ENCODE measurements at places on chromosomes 3 and 15.

DNA sequence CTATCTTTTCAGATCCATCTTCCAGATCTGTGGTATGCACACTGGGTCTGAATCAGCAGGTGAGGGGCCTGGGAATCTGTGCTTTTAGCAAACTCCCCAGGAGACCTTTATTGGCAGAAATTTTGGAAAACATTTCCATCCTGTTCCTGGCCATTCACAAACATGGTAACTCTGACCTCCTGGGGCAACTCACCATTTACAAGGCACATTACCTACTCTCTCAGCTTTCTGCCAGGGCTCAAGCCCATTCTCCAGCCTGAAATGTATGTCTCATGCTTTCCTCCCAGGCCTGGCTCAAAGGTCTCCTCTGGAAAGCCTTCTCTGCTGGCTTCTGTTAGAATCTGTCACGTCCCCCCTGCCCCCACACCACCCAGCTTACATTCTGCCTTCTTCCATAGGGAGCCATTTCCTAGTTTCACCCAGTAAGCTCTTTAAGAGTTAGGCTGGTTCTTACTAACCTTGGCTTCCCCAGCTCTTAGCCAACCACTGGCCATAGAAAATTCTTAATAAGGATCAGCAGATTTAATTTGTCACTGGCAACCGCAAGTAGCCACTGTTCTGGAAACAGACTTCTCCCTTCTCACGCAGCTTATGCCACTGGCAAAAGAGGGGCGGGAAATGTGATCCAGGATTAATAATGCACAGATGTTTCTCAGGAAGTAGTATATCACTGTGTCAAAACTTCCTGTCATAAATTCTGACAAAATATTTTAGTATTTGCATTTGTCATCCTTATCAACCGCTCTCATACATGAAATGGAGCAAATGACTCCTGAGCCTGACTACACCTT is 55.0 kb downstream of the RORA start:
- DNase-seq = no peak

- no peak for DNase-seq
Measured at GRCh38 chr15:90619939-90620338, 90.2 kb downstream of the CRTC3 start.

DNA sequence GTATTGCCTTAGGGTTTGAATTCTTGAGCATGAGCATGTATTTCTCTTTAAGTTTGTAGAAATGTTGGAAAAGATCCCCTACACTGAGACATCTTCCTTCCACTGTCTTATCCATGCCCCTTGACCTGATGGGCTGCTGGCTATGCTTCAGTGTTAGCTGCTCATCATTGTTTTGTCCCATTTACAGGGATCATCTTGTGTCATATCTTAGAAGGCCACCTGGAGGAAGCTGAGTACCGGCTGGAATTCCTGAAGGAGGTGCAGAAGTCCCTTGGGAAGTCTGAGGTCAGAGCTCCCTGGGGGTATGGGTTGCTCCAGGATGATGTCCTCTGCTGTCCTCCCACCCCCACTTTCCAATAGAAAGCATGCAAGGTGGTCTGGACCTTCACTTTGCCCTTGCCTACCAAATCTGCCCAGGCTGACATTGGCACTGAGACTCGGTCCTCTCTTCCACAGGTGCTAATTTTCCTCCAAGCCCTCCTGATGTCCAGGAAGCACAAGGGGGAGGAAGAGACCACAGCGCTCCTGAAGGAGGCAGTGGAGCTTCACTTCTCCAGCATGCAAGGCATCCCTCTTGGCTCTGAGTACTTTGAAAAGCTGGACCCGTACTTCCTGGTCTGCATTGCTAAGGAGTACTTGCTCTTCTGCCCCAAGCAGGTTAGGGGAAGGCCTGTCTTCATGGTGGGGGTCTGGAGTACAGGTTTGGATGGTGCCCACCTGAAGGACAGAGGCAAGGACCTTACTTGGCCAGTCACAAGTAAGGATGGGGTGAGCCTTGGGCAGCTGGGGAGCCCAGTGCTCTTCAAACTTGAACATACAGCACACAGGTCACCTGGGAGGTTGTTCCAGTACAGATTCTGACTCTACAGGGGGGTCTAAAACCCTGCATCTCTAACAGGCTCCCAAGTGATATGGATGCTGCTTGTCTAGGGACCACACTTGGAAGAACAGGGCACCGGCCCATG is 17.7 kb downstream of the TTC21A start:
- no peak for DNase-seq

- DNase-seq = no peak
Measured at GRCh38 chr3:106589311-106589942, 720.6 kb upstream of the CBLB start.

DNA sequence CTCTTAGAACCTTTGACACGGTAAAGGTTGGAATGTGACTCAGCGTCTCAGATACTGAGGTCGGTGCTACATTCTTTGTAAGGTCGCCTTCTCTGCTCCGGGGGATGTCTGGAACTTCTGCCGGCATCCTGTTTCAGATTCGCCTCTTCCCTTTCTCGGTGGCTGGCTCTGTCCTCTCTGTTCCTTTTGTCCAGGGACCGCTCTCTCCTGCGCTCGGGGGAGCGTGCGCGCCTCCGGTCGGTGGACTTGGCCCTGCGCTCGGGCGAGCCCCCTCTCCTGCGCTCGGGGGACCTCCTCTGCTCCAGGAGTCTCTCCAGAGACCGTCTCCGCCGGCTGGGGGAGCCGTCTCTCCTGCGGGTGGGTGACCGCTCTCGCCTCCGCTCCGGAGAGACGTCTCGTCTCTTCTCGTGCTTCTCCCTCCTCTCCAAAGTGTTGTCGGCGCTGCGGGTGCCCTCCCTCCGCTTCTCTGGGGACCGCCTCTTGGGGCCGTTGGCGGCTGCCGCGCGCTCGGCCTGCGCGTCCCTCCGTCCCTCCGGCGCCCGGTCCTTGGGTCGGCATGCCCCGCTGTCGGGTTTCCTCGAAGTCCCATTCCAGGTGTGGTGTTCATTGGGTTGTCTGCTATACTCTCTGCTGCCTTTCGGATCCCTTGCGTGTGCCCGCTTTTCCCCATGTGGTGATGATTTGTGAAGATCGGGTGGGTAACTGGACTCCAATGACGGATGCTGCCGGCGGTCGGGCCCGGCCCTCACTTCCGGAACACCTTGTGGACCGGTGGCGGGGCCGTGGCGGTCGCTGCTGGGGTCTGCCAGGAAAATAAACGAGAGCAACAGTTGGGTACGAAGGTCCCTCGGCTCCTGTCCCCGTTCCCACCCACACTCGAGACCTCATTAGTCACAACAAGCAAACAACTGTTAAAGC is 668.8 kb upstream of the ADAMTS9 start:
- no peak for DNase-seq

GRCh38 chr3:56422316-56422715 is 46.0 kb downstream of the ERC2 start:
- no peak for DNase-seq

DNA sequence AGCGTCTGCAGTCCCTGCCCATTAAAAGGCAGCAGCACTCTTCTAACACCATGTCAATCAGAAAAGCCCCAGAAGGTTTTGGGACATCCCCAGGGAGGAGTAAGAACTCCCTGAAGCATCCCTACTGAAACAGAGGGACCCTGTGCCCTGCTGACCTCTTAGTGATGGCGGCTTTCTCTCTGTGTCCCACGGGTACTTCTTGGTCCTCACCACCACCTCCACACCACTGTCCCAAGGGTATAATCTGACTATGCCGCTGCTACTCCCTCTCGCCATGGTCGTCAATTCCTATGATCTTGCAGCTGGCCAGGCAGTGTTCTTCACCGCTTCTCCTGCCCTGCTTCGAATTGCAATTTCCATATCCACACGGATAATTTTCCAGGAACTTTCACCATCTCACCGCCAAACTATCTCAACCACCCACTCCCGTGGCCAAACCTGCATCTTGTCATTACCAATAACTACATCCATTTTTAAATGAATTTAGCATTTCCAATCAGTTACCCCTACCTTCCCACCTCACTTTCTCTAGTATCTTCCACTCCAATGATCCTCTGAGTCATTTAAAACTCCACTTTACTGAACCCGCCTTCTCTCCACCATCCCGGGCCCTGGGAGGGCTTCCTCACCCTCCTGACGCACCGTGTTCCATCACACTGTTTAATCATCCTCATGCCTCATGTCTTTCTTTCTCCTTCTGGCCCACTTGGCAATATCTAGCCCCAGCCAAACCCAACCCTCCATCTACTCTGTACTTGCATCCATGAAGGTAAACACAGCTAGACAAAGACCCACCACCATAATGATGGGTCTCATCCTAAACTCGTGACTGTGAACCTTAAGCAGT is 23.7 kb downstream of the PRR23E start:
- DNase-seq = no peak

- no peak for DNase-seq
Measured at GRCh38 chr3:157199841-157200240, 39.9 kb upstream of the CCNL1 start.

DNA sequence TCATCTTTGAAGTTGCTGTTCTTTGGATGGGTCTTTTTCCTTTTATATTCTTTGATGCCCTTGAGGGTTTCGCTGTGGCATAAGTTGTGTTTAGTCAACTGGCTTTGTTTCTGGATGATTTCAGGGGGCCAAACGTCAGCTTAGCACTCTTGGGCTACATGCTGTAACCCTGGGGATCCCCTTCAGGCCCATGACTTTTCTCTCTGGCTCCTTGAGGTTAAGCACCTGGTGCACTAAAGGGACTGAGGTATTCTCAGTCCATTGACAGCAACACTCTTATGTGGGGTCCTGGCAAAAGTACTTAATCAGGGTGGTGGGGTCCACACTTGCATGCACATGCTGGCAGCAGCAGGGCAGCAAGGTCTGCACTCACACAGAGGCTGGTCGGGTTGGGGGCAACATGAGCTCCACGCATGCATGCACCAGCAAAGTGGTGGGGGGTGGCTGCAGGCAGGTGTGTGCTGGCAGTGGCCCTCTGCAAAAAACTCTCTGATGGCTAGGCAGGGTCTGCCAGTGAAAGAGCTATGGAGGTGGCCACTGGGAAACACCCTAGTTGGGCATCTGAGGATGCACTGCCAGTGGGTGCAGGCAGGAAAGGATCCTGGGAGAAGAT is 38.1 kb upstream of the CD200R1L start:
- no peak for DNase-seq

- DNase-seq = no peak
Measured at GRCh38 chr3:114855839-114856238, 291.2 kb downstream of the ZBTB20 start.

DNA sequence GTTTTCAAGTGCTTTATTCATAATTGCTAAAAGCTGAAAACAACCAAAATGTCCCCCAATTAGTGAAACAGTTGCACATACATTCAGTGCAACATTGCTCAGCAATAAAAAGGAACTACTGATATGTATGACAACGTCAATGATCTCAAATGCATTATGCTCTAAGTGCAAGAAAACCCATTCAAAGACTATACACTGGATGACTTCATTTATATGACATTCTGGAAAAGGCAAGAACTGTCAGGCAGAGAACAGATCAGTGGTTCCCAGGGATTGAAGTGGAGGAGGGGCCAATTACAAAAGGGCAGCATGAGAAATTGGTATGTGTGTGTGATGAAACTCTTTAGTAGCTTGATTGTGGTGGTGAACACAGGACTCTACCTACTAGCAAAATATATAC is 585.6 kb downstream of the TBL1XR1 start:
- DNase-seq = no peak

- no peak for DNase-seq
Measured at GRCh38 chr3:182364723-182365650, 428.3 kb upstream of the ATP11B start.

DNA sequence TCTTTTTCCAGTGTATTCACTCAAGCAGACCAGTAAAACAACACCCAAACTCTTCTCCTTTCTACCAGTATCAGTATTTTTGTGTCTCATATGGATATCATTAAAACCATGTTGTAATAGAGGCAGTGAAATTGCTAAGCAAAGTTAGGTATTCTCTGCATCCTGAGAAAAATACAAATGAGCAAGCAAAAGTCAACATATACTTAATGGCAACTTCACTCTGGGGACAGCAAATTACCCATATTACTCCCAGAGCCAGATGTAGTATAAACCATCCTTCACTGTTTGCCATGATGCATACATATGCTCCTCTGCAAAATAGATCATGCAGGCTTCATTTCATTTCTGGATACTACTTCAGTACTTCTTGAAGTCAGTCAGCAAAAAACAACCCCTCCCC is 22.1 kb downstream of the UBA5 start:
- DNase-seq = no peak

DNA sequence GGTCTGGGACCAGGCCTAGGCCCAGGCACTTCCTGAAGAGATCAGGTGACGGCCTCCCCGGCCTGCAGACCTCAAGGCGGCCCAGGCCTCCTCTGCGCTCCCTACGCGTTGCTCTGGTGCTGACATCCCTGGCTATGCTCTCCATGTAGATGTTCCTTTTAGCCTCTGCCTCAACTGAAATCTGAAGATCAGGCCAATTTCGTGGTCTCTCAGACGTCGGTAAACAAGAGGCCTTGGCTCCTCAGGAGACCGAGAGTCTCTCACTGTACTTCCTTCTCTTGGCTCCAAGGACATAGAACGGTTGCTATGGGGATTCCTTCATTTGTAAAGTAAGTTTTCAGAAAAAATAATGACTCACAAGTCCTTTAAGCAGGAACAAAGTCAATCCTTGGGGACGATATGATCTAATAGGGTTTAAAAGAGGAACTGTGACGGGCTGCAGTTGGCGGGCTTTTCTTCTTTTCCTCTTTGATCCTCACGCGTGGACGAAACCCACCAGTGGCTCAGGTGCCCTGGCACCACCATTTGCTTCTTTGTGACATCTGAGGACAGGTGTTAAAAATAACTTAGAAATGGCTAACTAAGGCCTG is 55.6 kb upstream of the CGNL1 start:
- no peak for DNase-seq

- DNase-seq = no peak
Measured at GRCh38 chr3:133568294-133569014, 5.0 kb upstream of the CDV3 start.

- no peak for DNase-seq
Measured at GRCh38 chr3:143158014-143158988, 38.7 kb downstream of the CHST2 start.

DNA sequence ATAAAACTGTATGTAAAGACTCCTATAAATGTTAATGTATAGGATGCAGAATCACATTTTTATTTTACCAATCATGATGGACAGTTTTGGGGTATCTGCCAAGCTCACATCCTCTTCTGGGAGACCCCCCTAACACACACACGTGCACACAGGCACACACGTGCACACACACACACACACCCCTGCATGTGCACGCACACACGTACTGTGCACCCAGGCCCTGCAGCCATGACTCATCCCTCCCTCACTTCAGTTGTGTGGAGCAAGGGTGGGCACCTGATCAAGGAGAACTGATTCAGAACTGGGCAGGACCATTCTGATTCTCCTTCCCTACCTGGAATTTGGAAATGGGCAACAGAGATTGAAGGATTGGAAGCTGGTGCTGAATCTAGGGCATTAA is 16.0 kb upstream of the MINDY4B start:
- no peak for DNase-seq

GRCh38 chr3:112360561-112360960 is 27.6 kb downstream of the CD200 start:
- no peak for DNase-seq

DNA sequence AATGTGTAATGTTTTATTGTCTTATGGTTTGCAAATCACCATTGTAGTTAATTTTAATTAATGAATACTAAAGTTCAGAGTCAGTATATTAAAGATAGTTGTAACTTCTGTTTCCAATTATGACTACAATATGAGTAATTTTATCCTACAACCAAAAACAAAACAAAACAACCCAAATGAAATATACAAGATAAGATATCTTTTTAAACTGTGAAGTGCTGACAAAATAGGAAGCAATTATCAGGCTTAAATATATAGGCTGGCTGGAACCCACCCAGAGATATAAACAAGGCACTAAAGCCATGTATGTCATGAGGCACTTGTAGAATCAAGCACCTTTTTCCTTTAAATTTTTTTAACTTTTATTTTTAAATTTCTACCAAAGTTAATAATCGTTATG is 108.6 kb upstream of the LRRFIP2 start:
- no peak for DNase-seq
